ENCODE measurements at places on chromosomes 12 and 14.
A peak's percentile ranks its signal among the peaks of the same experiment; 100 is the strongest.

GRCh38 chr12:107684990-107685359 lies 624 bp upstream of the PWP1 start:
- peak; percentile 60 for DNase-seq

DNA sequence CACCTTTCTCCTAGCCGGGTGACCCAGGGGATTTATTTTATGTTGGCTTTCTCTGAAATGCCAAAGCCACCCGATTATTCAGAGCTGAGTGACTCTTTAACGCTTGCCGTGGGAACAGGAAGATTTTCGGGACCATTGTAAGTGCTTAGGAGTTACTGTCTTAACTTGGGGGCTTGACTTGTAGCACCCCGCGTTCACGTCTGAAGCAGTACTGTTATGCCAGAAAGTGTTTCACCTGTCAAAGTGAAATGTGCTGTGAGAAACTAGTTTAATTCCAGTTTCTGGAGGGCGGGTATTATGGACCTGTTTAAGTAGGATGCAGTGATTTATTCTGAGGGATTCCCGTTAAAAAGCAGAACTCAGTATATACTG lies 218 bp downstream of the LYSET start:
- no peak for DNase-seq

- DNase-seq: no peak
Measured at GRCh38 chr12:65734226-65734625, 90.1 kb upstream of the HMGA2 start.

DNA sequence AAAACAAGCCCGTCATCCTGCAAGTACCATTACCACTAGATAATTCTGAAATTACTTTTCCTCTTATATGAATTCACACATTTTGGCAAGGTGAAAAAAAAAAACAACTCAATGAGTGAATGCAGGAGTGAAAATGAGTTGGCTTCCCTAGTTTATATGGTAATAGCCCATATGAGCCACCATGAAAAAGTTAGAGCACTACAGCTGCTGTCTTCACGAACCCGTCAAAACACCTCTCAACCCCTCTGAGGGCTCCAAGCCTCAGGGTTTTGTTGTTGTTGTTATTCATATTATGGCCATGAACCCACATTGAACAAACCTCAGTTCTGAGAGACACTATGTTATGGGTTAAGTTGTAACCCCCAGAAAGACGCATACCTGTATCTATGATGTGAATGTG lies 289.9 kb upstream of the CAND1 start:
- DNase-seq: no peak

DNA sequence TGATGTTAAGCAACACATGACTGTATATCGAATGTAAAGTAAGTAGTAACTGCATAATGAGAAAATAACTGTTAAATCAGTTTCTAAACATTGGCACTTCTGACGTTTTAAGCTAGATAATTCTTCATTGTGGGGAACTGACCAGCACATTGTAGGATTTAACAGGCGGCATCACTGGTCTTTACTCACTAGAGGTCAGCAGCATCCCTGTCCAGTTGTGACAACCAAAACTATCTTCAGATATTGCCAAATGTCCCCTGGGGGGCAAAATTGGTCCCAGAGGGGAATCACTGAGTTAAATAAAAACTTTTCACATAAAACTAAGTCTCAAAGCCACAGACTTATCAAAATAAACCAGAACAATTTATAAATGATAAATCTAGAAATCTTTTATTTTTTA lies 65.3 kb downstream of the BLTP3B start:
- DNase-seq: no peak

DNA sequence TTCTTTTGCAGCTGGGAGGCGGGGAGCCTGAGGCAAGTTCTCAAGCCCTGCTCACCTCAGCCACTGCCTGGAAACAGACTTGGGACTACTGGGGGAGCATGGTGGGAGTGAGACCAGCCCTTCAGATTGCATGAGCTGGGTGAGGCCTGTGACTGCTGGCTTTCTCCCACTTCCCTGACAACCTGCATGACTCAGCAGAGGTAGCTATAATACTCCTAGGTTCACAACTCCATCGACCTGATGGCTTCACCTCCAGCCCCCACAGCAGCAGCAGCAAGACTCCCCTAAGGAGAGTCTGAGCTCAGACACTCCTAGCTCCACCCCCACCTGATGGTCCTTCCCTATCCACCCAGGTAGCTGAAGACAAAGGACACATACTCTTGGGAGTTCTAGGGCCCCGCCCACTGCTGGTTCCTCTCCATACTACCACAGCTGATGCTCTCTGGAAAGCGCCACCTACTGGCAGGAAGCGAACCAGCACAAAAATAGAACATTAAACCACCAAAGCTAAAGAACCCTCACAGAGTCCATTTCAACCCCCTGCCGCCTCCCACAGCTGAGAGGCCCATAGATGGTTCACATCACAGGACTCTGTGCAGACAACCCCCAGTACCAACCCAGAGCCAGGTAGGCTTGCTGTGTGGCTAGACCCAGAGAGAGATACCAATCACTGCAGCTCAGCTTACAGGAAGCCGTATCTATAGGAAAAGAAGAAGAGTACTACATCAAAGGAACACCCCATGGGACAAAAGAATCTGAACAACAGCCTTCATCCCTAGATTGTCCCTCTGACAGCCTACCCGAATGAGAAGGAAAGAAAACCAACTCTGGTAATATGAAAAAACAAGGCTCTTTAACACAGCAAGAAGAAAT lies 68.7 kb downstream of the RPAP3 start:
- DNase-seq: peak; percentile 61

DNA sequence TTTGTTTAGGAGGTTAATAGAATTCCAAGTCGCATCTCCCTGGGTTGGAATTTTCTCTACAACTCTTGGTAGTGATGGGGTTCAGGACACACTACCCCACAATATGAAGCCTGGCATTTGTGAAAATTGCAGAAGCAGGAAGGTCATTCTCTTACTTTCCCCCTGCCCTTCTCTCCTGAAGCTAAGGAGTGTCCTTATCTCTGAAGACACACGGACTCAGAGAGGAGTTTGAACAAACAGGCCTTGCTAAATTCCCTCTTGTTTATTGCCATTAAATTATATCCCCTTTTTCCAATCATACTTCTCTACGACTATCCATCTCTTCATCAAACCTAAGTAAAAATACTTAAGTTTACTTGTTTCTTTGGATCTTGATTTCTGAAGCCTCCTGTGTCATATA lies 443.0 kb downstream of the RAD51B start:
- no peak for DNase-seq

- no peak for DNase-seq
Measured at GRCh38 chr14:74864198-74864597, 11.7 kb downstream of the PROX2 start.

DNA sequence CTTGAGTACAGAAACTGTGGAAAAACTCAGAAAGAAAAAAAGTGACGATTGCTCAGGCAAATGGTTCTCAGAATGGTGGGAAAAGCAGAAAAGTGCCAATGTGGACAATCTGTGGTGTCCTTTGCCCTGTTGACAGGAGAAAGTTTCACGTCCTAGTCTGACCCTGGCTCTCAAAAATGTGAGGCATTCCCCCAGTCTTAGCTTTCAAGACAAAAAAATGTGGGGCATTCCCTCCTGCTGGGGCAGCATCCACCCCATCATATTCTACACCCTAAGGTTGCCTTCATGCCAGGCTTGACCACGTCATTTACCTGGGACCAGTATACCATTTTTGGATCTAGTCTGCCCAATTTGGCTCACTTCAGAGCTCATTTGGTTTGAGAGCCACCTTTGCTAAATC lies 20.7 kb upstream of the ANAPC7 start:
- no peak for DNase-seq

DNA sequence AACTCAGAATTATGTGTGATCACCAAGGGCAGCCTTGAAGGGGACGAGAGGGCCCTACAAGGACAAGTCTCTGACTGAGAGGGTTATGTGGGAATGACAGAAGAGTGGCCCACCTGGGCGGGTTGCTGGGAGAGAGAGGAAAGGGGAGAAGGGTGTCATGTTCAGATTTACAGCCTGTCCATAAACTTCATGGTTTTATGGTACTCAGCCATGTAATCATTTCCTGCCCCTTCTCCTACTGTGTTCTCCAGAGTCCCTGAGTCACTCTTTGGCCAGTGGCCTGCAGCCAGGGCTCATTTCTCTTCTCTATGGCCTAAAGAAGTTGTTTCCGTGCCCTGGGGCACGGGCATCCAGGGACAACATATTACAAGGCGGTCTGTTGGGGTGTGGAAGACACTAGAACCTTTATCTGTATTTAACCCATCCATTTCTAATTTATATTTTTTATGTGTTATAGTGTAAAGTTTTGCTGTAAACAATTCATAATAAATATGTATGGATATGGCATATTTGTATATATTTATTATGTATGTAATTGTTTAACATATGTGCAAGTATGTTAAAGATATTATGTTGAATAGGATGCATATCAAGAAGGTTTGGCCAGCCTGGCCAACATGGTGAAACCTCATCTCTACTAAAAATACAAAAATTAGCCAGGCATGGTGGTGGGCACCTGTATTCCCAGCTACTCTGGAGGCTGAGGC lies 26.9 kb downstream of the DDX47 start:
- no peak for DNase-seq

DNA sequence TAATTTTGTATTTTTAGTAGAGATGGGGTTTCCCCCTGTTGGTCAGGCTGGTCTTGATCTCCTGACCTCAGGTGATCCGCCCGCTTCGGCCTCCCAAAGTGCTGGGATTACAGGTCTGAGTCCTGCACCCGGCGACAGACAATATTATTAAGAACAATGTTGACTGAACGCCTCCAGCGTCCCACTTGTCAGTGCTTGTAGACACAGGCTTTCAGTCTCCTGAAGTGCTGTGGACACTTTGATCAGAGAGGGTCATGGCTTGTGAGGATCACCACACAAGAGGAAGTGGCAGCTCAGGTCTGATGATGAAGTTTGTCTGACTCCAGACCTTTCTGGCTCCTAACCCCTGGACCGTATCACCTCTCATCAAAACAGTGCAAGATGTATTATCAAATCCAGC lies 114.6 kb downstream of the CHST11 start:
- DNase-seq: no peak

DNA sequence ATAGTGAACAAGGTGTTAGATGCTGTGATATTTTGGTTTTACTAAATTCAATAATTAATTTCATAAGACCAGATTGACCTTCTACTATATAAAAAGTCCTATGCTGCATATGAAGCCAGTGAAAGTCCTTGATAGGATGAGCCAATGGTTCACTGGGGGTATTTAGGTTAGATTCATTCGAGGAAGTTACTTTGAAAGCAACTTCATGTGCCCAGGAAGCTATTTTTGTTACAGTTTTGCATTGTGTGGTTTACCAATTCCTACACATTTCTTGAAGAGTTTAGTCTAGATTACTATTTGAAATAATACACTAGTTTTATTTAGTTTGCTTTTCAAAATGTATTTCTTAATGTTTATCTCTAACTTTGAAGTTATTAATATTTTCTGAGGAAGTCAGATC lies 58.5 kb upstream of the RMST start:
- DNase-seq: no peak

DNA sequence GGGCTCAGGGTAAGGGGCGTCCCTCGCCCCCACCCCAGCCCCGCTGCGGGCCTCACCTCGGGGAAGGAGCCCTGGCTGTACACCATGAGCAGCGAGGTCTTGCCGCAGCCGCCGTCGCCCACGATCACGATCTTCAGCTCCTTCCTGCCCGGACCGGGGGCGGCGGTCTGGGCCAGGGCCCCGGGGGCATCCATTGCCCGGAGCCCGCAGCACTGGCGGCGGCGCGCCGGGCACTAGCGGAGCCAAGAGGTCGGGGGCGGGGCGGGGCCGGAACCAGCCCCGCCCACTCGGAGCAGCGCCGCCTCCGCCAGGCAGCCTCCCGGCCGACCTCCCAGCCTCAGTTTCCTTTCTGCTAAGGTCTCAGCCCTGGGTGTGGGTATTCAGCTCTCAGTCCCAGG lies at the start of gene RHOF:
TSS of gene RHOF (minus strand) at position 249 of the 398 bp plus-strand sequence. CDS start at position 194, 55 bp downstream.
- DNase-seq: peak; percentile 69

DNA sequence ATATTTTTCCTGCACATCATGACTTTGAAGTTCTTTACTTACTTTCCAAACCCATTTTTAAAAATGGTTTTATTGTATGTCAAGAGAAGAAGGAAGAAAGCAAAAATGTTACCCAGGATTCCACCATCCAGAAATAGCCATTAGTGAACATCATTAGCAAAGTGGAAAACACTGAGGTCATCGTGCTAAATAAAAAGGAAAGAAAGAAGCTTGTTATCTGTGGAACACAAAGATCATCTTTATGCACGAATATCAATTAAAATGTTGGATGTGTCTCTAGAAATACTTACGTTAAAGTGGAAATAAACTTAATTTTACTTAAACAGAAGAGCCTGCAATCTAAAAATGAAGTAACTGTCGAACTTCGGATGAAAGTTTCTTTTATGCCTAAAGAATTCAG lies 27.3 kb downstream of the SFSWAP start:
- DNase-seq: no peak

- no peak for DNase-seq
Measured at GRCh38 chr12:24795699-24796347, 153.1 kb downstream of the BCAT1 start.

DNA sequence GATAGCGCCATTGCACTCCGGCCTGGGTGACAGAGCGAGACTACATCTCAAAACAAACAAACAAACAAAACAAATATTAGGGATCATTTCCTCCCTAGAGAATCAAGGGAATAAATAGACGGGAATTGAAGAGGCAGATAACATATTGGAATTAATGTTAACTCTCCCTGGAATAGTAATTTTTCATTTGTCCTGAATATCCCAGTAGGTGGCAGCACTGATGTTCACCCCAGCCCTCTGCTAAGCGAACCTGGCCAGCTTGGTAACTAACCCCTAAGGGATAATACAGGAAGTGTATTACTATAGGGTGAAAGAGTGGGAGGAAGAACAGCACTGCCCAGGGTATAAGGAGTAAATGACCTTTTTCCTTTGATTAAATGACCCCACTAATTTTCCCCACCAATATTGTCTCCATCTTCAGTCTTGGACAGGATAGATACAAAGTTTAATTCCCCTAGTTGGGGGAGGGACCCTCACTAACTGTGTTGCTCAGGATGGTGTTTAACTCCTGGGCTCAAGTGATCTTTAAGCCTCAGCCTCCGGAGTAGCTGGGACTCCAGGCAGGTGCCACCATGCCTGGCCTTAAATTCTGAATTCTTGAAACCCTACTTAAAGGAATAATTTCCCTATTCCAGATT lies 40.5 kb downstream of the SLC2A14 start:
- no peak for DNase-seq

- no peak for DNase-seq
Measured at GRCh38 chr14:89695846-89696245, 258.7 kb downstream of the EFCAB11 start.

DNA sequence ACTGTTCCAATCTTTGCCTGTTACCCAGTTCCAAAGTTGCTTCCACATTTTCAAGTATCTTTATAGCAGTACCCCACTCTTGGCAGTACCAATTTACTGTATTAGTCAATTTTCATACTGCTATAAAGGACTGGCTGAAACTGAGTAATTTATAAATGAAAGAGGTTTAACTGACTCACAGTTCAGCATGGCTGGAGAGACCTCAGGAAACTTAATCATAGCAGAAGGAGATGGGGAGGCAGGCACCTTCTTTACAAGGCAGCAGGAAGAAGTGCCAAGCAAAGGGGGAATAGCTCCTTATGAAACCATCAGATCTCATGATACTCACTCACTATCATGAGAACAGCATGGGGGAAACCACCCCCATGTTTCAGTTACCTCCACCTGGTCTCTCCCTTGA lies 215.0 kb downstream of the SNAPC1 start:
- no peak for DNase-seq

Data from SHP77 (cell line).